ENCODE measurements at places on chromosomes 6 and 20.
A peak's percentile ranks its signal among the peaks of the same experiment; 100 is the strongest.

DNA sequence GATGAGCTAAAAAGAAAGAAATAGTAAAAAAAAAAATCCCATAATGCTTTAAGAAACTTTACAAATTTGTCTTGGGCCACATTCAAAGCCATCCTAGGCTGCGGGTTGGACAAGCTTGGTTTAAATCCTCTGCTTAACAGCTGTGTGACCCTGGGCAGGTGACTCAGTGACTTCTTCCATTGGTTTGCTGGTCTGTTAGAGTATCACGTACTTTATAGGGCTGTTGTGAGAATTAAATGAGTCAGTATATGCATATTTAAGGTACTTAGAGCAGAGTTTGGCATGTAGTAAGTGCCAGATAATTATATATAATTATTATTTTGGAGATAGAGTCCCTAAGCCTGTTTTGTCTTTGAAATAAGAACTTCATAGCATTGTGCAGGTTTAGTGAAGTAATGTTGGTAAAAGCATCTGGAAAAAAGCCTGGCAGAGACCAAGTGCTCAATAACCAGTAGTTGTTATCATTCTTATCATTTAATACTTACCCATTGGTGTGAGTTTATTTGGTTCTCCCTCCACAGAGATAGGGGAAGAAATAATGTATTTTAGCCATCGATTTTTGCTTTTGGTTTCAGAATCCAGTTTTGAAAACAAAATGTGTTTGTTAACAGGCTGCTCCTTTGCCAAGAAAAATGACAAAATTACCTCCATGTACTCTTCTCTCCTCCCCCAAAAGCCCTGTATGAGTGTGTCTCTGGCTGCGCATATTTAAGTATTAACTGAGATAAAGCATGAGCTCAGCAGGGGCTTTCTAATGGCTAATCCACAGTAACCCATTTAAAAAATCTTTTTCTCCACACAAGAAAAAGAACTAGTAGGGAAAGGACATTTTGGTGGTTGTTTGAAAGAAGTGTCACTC is 67.2 kb downstream of the FOXO3 start:
- DNase-seq, result no peak

DNA sequence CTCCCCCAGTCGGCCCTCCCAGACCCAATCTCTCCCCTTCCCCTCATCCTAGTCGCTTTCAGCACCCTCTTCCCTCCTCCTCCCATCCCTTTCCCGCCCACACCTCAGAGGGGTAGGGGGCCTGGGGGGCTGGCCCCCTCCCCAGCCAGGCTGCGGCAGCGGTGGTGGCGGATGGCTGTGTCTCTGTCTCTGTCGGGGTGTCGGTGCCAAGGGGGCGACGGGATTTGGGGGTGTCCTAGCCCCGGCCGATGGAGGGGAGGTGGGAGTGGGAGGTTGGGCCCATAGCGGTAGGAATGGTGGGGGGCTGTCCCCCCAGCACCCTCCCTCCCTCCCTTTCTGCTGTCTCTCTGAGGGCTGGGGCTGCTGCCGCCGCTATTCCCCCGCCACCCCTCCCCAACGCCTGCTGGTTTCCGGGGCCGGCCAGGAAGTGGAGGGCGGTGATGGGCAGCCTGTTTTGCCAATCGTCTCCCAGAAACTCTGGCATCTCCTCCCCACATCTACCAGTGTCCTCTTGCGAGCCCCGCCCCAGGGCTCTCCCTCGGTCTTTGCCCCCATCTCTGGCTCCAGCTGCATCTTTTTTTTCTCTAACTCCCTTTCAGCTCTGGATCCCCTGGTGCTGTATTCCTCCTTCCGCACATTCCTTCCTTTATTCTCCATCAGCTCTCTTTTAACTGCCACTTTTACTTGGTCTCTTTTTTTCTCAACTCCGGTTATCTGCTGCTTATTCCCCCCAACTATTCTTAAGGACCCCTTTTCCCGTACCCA is at the start of gene AGPAT1:
AGPAT1 (minus strand) TSS at position 374 of the 765 bp plus-strand sequence. CDS start 4,588 bp downstream, outside the sequence.
- peak; percentile 93 for DNase-seq

- DNase-seq, result no peak
Observed at GRCh38 chr20:58374906-58375758, 13.9 kb upstream of the VAPB start.

- no peak for DNase-seq
Observed at GRCh38 chr20:59777331-59777725, 156.1 kb downstream of the SYCP2 start.

GRCh38 chr6:161035182-161035980 is 43.8 kb downstream of the MAP3K4 start:
- DNase-seq, result no peak

- DNase-seq, result no peak
Observed at GRCh38 chr6:52518279-52518945, 58.4 kb downstream of the TRAM2 start.

GRCh38 chr20:54650052-54650719 is 174.8 kb downstream of the DOK5 start:
- no peak for DNase-seq

- no peak for DNase-seq
Observed at GRCh38 chr6:112863753-112864152, 516.6 kb downstream of the RFPL4B start.

- no peak for DNase-seq
Observed at GRCh38 chr6:83097204-83097603, 29.7 kb downstream of the DOP1A start.

DNA sequence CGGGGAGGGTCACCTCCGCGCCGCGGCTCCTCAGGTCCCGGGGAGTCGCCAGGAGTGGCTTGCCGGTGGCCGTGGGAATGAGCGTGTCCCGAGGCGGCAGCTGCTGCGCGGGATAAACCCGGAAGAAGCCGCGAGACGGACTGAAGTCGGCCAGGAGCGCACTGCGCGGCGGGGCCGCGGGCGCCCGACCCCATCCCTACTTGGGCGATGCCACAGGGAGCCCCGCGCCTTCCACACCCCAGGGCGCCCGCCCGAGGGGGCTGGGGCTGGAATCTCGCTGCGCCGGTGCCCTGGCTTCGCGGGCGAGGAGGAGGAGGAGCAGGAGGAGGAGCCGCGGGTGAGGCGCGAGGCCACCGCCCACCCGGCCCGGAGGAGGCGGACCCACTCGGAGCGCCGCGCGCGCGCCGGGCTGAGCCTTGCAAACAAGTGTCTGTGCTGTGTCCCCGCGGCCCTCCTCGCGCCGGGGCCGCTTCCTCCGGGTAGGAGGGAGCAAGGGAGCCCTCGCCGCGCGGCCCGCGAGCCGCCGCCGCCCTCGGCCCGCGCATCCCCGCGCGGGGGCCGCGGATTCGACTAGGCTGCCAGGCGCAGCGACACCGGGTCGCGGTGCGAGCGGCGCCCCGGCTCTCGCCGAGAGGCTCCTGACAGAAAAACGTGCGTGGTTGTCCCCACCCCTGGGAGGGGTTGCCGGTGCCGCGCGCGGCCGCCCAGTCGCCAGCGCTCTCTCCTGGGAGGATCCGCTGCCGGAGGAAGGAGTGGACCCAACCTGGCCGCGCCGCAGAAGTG is at the start of gene ZDHHC14:
ZDHHC14 (plus strand) TSS at position 412 of the 783 bp plus-strand sequence.
- DNase-seq, result peak; percentile 87

DNA sequence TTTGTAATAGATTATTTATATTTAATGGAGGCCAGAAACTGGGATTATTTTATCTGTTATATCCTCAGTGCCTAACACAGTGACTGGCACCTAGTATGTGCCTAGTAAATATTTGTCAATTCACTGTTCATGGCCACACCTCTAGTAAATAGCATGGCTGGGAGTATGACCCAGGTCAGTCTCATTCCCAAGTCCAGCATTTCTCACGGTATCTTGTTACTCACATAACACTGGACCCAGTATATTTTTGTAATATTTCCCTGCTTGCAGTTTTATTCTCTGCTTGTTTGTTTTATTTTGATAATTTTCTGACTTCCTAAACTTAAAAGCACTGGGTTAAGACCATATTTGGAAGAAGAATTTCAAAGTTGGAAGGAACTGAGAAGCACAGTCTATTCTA is 47.7 kb downstream of the CTNNBL1 start:
- no peak for DNase-seq

GRCh38 chr6:2630891-2631571 is 119.7 kb downstream of the MYLK4 start:
- no peak for DNase-seq

DNA sequence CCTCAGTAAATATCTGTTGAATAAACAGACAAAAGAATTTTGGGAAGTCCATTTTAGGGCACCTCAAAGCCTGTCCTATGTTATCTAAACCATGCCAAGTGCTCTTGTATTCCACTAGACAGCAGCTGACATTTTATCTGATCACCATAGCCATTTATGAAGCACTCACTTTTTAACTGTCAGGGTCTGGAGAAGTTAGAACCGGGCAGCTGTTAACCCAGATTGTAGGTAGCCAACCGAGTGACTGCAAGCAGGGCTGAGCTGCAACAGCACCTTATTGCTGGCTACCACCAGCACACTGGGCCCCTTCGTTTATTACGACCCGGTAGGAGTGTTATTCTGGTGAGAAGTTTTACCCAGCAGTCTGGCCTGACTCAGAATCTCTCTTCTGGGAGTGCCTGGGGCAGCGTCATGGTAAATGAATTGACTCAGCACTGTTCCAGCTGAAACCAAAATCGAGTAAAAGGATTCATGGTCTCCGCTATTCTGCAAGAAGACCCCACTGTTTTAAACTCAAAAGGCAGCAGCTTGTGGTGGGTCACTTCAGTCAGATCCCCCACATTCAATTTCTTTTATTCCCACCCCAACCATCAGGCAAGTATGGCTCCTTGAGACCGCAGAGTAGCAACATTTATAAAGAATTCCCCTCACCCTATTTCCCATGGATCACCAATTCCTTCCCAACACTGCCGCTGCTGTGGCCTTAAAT is 1.7 kb downstream of the UBE2V1 start:
- peak; percentile 45 for DNase-seq

DNA sequence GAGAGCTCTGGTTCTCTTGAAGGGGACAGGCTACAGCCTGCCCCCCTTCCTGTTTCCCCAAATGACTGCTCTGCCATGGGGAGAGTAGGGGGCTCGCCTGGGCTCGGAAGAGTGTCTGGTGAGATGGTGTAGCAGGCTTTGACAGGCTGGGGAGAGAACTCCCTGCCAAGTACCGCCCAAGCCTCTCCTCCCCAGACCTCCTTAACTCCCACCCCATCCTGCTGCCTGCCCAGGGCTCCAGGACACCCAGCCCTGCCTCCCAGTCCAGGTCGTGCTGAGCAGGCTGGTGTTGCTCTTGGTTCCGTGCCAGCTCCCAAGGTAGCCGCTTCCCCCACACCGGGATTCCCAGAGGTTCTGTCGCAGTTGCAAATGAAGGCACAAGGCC is 9.8 kb downstream of the VEGFA start:
- no peak for DNase-seq

DNA sequence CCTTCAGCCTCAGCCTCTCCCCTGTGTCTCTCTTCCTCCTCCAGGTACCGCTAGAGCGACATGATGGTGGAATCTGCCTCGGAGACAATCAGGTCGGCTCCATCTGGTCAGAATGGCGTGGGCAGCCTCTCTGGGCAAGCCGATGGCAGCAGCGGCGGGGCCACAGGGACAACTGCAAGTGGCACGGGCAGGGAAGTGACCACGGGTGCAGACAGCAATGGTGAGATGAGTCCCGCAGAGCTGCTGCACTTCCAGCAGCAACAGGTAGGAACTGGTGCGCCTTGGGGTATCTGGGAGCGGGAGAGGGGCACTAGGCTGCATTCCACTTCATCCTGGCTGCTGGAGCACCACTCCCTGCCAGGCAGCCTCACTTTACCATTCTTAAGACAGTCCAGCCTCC is 19.5 kb downstream of the FOXP4 start:
- DNase-seq, result no peak

DNA sequence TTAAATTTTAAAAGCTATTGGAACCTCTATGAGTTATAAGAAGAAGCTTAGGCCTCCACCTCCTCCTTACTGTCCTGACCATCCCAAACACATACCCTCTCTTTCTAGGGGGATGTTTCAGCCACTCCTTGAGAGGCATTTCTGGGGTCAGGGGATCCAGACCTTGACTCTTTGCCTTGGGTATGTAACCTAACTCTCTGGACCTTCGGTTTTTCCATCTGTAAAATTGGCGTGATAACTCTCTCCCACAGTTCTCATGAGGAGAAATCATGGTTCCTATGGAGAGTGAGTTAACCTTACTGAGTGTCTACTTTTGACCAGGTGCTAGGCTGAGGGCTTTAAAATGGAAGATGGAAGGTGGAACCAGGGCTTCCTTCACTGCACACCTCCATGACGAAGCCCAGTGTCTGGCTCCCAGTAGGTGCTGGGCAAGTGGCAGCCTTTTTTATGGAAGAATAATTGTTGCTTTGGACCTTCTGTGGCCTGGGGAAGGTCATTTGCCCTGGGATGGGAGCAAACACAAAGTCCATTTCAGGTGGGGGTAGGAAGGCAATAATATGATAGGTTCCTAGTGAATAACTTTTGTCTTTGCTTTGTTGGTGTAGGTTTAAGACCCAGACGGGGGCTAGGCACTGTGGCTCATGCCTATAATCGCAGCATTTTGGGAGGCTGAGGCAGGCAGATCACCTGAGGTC is 18.4 kb downstream of the FOXP4 start:
- no peak for DNase-seq

DNA sequence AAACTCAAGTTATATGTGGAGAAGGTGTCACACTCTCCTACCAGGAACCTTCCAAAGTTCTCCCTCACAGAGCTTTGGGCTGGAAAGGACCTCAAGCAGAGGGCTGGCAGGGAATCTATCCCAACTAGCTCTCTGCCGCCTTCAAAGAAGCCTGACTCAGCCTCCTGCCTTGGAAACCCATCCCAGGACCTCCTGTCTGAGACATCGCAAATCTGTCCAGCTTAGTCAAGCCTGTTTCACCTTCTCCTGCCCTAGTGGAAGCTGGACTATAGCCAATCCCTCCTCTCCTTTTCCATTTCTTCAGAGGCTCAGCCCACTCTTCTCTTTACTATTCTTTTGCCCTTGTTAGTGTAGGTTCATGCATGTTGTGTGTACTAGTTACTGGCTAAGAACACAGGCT is 48.2 kb upstream of the FOXP4 start:
- no peak for DNase-seq

- no peak for DNase-seq
Observed at GRCh38 chr20:21053002-21053762, 53.0 kb downstream of the LINC00237 start.

- no peak for DNase-seq
Observed at GRCh38 chr6:145042559-145042958, 692.8 kb downstream of the EPM2A start.

GRCh38 chr6:169142538-169142844 is 111.2 kb downstream of the THBS2 start:
- no peak for DNase-seq

- no peak for DNase-seq
Observed at GRCh38 chr6:14945461-14946185, 300.2 kb upstream of the JARID2 start.

GRCh38 chr6:91420243-91420642 is 833.4 kb upstream of the MAP3K7 start:
- DNase-seq, result no peak

DNA sequence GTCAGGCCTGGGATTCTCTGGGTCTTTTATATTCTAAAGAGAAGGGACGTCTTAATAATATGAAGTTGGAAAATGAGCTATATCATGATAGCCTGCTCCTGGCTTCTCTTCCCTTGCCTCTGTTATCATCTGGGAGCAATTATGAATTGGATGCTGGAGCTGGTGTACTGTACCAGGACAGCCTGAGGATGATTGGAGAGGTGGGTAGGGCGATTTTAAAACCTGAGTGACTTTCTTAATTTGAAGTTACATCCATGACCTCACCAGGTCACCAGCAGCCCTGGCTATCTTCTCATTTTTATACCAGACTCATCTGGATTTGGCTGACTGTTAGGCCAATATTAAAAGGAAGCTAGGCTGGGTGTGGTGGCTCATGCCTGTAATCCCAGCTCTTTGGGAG is 317.6 kb downstream of the CLIC5 start:
- DNase-seq, result no peak

- DNase-seq, result no peak
Observed at GRCh38 chr20:754904-755303, 13.4 kb downstream of the SLC52A3 start.

Measured in activated T-helper 9 cell treated with anti-CD3 and anti-CD28 coated beads, Interleukin-2, amount 50 U/mL, for 16 hours (primary cell).